ENCODE measurements at places on chromosomes 16 and 17.

GRCh38 chr16:14362774-14363371 lies 267.2 kb downstream of the PARN start:
- DNase-seq: no peak

DNA sequence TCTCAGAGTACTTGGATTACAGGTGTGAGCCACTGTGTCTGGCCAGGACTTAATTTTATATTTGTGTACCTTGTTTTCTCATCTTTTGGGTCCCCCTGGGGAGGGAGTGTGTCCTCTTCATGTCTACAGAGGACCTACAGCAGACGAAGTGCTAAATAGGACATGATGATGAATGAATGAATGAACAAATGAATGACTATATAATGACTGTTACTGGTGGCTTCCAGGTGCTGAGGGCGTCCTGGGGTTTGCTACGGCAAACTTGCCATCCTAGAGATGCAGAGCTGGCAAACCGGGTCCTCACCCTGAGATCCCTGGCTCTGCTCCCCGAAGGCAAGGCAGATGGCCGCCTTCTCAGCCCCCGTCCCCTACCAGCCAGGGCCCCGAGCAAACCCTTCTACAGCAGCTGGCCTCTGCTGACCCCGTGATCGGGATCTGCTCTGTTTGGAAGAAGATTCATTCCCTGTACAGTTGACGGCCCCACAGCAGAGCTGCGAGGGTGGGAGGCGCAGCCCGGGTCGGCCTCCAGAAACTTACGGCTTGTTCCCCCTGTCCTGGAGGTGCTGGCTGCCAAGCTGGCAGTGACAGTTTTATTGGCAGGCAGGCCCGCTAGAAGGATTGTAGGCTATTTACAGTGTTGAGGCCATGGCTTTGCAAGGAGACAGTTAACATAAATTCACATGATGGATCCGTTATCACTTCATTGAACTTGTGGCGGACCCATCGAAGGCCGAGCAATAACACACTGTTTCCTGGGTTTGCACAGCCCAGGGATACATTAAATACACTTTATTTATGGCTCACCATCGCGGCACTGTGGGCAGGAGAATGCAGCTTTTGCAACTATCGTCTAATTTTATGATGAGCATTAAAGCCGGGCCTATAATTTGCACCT lies 197.7 kb upstream of the GSE1 start:
- DNase-seq: no peak

GRCh38 chr16:30899794-30900193 lies 3.4 kb downstream of the CTF1 start:
- no peak for DNase-seq

GRCh38 chr16:2690852-2691251 lies 8.5 kb downstream of the KCTD5 start:
- DNase-seq: no peak

- no peak for DNase-seq
These were observed 4.7 kb downstream of the ABAT start for GRCh38 chr16:8679151-8679550.

DNA sequence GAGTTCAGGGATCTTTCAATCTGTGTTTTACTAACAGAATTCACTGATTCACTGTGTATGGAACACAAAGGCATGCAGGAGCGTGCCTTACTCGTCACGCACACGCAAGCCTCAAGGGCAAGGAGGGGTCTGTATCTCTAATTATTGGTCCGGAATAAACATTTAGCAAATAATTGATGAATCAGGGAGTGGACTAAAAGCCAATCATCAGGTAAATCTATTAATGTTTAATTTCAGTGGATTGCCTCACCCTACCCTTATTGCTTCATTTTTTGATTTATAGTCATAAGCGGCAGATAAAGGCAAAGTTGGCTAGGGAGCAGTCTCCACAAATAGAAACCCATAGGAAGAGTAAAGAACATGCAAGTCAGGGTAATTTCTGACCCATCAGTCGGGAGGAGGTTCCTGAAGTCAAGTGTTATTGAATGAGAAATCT lies 7.4 kb upstream of the HSD17B2 start:
- no peak for DNase-seq

GRCh38 chr17:78823282-78824046 lies 17.1 kb downstream of the USP36 start:
- DNase-seq: no peak

GRCh38 chr17:51888816-51889215 lies 269.7 kb downstream of the CA10 start:
- DNase-seq: no peak

- DNase-seq: no peak
These were observed 57.9 kb downstream of the CMIP start for GRCh38 chr16:81502396-81503070.

GRCh38 chr16:23353440-23353839 lies 51.3 kb downstream of the SCNN1B start:
- no peak for DNase-seq

DNA sequence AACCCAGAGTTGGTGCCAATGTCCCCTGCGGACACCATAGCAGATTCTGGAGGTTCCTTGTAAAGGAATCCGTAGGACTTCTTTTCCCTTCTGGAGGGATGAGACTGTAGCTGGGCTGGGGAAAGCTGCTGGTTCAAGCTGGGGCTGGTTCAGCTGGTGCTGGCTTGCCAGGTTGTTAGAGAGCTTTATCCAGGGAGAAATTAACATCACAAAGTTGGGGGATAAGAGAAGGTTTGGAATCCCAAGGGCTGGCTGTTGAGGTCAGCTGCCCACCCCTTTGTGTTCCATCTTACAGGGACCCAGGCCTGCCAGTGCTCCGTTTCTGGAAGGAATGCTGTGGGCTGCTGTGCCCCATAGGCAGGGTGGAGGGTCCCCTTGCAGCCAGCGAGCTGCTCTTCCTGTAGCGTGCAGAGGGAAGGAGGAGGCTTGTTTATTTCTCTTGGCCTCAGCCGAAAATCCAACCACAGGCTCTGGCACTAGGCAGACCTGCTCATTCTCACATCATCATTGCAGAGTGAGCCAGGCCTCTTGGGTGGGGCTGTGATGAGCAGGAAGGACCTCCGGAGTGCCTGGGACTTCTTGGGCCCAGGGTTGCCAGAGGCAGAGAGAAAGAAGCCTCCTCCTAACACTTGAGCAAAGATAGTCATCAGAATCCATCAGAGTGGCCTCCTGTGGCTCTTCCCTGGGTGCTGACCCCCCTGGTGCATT lies 251.1 kb downstream of the SEC14L1 start:
- DNase-seq: peak; percentile 88

GRCh38 chr16:13919330-13919682 lies 648 bp upstream of the ERCC4 start:
- DNase-seq: no peak

GRCh38 chr17:73895157-73895556 lies 250.9 kb upstream of the SDK2 start:
- DNase-seq: no peak

DNA sequence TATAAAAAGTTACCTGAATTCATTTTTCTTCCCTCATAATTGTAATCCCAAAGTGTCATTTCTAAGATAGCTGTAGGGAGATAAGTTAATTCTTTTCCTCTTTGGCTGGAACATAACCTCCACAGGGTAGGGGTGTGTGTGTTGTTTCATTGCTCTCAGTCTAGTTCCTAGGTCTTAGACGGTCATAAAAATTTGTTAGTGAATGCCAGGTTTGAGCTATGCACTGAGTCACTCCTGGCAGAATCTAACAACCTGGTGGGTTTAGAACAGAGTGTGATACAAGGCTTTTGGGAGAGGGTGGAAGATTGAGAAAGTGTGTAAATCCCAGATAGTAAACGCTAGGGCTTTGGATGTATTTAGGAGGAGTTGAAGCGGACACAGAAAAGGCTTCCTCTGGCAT lies 894 bp upstream of the PHKG2 start:
- DNase-seq: no peak

DNA sequence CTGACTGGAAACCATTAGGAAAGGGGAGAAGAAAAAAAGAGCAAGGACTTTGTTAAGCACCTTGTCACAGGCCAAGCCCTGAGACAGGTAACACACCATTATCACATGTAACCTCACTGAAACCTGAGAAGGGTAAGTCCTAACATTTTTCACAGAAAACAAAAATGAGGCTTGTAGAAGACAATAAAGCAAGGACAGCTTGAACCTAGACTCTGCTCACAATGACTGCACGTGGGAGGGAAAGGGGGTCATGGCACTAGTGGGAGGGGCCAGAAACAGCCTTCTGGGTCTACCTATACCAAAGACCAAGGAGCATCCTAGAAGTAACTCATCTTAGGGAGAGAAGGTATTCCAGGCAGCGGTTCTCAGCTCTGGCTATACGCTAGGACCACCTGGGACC lies 7.5 kb downstream of the TK2 start:
- DNase-seq: no peak

DNA sequence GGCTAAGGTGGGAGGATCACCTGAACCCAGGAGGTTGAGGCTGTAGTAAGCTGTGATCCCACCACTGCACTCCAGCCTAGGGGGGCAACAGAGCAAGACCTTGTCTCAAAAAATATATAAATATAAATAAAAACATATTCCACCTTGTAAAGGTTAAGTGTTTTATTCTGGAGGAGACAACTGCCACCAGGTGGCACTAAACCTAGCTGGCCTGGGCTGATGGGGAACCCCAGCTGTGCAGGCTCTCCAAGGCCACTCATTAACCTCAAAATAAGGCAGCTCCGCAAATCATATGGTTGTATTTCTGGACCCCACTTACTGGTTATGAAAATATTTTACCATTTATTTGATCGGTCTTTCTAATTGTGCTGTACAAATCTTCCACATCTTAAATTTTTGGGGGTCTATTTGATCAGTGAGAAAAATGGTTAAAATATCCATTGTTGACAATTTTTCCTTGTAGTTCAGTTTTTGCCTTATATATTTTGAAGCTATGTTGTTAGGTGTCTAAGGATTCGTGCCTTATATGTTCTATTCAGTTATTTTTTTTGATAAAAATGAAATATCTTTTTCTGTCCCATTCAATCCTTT lies 8.5 kb upstream of the ICAM2 start:
- DNase-seq: peak; percentile 71

- DNase-seq: no peak
These were observed 44.8 kb downstream of the GLG1 start for GRCh38 chr16:74562117-74562516.

- no peak for DNase-seq
These were observed 115.3 kb downstream of the ANKRD11 start for GRCh38 chr16:89375021-89375420.

DNA sequence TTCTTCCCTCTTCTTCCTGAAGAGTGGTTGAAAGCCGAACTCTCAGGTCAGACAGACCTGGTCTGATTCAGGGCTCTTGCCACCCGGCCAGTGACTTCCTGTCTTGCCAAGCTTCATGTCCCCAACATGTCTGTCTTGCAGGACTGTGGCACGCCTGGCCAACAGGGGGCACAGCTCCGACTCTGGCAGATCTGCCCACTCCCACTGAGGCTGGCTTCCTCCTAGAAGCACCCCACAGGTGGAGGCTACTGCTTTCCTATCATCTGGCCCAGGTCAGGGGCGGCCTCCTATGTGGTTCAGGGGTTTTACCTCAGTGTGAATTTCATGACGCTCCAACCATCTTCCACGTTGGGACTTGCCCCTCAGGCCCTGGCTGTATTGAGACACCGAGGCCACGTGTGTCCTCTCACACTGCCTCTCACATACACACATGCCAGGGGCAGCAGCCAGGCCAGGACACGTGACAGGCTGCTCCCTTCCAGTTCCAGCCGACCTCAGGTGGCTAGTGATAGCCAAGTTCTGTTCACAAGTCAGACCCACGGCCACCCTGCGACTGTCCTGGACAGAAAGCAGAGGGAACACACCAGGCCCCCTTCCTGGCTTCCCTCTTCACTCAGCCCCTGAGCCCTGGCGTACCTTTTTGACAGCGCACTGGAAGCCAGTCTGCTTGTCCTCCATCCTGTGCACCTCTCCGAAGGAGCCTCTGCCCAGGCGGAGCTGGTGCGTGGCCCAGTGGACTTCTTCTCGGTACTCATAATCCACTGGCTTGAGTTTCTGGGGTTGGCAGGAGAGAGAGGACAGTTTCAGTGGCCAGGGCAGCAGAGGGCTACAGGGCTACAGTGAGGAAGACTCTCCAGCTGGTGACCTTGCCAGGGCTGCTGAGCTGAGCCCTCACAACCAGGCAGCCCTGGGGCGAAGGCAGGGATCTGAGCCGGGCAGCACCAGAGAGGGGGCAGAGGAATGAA lies 22.6 kb upstream of the SPATA32 start:
- no peak for DNase-seq
